Stimulated activated naive B cell treated with anti-CD40 and anti-IgM and Interleukin-4, amounts not matched to agents 10 μg/mL and 1 μg/mL and 100 μg/mL, for 72 hours (primary cell): ENCODE measurements at places on chromosomes 7 and 10.

- DNase-seq, result no peak
Observed at GRCh38 chr10:51607463-51607835, 91.9 kb downstream of the CSTF2T start.

- DNase-seq, result no peak
Observed at GRCh38 chr7:159198016-159198724, 53.5 kb upstream of the VIPR2 start.

DNA sequence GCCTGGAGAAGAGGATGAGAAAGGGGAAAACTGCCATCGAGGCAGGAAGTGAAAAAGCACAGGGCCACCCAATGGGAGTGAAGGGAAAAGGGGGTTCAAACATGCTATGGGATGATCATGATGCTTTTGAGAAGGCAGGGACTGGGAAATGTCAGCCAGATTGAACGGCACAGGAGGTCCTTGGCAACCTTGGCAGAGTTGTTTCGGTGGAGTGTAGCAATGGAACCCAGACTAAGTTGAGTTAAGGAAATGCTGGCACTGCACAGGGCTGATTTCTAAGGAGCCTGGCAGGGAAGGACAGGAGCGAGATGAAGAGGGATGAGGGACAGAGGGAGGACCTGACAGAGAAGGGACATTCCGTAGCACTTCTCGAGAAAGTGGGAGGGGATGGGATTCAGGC is 101.4 kb downstream of the PIP4K2A start:
- DNase-seq, result no peak

DNA sequence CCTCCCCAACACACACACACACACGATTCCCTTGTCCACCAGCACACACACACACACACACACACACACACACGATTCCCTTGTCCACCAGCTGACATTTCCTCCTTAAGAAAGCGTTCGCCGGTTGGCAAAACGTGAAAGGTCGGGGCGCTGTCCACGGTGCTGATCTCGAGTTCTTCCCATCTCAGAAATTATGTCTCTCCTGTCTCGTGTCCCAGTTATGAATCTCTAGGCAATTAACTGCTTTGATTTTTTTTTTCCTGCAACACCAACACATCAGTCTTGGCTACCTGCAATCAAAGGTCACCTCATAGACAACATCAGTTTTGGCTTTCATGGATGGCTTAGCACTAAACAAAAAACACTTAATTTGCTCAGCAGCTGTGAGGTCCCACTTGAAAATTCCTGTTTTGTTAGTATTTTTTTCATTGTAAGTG is 1.9 kb downstream of the INA start:
- DNase-seq, result no peak

DNA sequence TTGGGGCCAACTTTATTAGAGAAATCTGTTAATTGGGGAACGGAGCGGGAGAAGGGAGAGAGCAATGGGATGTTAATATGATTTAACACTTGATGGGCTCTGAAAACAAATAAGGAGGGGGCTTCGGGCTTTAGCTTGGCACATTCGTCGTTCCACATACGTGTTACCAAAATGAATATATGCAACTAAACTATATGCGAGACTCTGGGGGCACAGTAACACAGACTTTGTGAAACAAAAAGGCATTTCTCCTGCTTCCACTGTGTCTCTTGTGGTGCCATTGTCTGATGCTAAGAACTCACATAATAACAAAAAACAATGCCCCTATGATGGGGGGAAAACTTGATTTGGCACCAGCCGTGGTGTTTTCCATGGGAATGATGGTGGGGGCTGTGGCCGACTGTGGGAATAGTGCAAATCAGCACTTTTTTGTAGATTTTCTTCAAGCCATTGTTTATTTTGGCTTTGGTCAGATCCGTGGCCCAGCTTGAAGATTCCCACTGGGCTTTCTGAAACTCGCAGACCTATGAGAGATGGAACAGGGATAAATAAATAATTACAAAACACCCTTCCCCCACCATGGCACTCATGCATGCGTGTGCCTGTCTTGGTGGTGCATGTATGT is 2.2 kb upstream of the MXI1 start:
- no peak for DNase-seq

DNA sequence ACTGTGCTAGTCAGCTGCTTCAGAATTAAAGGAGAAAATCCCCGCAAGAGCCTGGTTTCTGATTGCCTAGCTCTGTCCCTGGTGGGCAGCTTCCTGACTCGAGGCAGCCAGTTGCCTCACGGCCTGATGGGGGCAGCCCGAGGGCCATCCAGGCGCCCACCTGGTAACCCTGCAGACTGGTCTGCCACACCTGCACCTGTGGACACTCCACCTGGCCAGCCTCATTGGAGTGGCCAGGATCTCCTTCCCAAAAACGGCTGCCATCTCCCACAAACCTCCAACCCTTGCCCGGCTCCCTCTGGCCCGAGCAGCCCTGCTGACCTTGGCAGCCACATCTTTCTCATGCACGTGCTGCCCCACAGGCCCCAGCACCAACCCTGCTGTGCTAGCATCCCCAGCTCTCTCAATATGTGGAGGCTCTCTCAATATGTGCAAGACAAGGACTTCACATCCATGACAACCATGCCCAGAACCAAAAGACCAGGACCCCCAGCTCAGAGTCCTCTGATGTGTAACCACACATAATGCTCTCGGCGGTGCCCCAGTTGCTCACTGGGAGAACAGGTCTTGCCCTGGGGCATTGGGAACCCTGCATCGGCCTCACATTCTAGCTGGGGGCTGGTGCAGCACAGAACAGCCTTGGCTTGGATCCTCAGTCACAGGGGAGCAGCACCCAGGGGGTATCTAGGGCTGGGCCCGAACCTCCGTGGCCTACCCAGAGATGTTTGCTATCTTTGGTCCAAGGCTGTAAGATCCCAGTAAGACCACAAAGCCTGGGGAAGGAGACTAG is 14.6 kb downstream of the DRGX start:
- no peak for DNase-seq

GRCh38 chr7:30149640-30150272 is 15.0 kb downstream of the MTURN start:
- DNase-seq, result no peak

GRCh38 chr7:116290740-116291139 is 80.4 kb downstream of the TES start:
- no peak for DNase-seq

GRCh38 chr7:26440233-26441001 is 148.8 kb downstream of the SNX10 start:
- no peak for DNase-seq

DNA sequence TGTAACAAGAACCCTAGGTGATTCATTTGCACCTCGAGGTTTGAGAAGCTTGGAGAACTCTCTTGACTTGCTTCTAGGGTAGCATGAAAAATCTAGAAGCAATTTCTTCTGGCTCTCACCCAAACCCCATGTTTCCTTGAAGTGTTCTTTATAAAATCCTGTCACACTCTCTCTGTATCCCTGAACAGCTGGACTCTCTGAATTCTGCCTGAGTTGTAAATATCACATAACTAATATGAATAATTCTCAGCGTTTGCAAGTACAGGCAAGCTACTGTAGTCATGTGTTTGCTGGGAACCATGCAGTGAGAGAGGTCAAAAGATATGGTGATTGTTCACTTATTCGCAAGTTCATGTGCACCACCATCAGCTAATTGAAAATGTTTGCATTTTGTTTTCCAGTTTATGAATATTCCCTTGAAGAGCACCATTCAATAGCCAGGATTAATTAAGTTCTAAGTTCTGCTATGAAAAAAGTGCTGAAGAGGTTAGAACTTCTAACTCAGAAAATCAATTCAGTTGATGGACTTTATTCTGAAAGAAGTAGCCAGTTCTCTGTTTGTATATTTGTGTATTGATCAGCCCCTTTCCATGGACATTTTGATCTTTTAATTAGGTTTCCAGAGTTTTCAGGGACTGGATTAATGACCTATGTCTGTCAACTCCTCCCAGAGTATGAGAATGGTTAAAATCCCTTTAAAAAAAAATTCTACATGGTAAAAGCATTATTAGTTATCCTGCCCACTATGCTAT is 243.0 kb downstream of the PLXDC2 start:
- no peak for DNase-seq

DNA sequence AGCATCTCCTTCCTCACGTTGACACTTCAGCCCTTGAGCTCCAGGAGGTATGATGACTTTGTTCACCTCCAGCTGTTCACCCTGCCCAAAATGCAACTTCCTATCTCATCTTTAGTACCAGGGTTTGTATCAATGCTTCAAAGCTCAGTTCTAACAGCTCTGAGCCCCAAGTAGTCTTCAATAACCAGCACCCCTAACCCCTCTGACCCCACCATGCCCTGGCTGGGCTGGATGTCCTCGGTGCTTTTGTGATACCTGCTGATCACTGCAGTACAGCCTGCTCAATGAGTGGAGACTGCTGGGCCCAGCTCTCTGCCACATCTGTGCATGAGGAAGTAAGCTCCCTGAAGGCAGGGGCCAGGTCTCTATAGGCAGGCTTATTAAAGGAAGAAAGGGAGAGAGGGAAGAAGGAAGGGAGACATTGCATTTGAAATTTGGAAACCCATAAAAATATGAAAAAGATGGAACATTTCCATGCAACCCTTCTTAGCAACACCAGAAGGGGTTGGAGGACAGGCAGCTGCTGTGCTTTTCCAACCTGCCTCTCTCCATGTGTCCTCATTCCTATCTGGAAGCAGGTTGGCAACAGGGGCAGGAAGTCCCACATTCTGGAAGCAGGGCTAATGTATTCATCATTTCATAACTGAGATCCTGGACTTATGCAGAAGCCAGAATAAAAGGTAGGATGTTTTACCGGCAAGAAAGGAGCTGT is 756.1 kb downstream of the GRID1 start:
- no peak for DNase-seq
